Inflammatory macrophage treated with lipopolysaccharide for 4 hours (primary cell): ENCODE measurements at places on chromosomes 12 and 14.

DNA sequence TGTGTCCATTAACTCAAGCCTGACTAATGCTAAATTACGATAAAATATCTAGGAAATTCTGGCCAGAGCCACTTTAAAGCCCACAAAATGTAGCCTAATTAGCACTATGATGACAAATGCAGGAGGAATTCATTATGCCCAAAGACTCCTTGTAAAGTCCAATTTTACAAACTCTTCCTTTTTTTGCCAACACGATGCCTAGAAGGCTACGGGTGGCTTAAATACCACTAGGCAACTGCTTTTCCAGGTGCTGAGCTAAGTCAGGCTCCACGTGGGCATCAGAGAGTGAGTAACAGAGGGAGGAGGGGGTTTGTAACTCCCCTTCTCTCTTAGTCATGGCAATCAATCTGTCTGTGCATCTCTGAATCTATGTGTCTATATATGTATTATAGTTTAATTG, 172.4 kb upstream of the NTF3 start:
- no peak for DNase-seq

DNA sequence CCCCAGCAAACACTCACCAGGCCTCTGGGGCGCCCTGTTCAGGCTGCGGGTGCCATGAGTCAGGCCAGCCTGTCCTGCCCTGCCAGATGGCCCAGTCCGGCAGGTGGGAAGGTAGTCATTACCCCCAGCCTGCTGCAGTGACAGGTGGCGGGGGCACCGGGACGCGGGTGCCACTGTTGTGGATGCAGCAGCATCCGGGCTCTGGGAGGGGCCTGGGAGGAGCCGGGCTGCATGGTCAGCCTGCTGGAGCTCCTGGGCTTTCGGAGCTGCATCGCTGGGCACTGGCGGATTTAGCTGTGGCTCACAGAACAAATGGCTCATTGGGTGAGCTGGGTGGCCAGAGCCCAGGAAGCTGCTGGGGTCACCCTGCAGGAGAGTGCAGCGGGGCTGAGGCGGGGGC, 13.5 kb downstream of the CEP170B start:
- no peak for DNase-seq

- DNase-seq, result no peak
Observed at GRCh38 chr14:101477648-101478047, 83.6 kb upstream of the DIO3 start.

- no peak for DNase-seq
Observed at GRCh38 chr14:88359500-88359899, 26.0 kb upstream of the SPATA7 start.

DNA sequence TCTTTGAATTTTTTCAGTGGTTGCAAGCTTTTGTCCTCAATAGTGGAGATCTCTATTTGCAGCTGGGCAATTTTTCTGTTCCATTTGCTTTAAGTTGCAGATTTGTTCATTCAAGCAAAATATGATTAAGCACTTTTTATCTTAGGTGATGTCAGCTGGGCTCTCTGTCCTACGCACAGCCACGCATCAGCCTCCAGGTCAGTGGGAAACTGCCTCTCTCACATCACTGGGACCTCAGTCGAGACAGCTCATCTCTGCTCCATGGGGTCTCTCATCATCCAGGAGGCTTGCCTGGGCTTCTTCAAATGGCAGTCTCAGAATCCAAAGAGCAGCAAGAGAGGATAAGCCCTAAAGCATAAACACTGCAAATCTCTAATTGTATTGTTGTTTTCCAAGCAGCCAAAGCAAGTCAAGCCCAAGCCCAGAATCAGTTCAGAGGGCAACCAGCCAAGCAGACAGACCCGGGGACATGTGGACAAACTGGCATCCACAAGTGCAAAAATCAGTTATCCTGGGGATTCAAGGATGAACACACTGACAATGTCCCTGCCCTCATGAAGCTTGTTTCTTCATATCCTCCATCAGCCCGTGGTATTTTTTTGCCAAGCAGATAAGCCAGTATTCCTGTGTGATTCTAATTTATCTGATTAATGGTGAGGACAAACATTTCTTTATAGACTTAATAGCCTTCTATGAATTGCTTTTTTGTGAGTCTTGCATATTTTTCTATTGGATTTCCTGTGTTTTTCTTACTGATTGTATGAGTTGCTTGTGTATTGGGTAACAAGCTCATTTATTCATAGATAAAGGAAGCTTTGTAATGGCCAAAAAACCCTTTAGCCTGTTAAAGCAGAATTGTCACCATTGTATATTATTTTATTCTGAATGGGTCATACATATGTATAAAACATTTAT, 262.5 kb downstream of the GXYLT1 start:
- DNase-seq, result no peak

DNA sequence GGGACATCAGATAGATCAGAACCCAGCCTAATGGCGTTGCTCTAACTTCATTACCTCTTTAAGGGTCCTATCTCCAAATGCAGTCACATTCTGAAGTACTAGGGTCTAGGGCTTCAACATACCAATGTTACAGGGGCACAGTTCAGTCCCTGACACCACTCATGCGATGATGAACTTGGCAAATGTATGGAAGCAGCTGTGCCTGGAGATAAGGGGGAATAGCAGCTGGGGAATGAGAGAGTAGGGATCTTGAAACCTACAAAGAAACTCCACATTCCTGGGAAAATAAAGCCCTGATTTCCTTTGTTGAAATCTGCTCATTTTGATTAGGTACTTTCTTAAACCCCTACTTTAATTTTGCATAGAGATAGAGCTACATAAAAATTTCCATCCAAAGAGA, 20.5 kb upstream of the TMCC3 start:
- no peak for DNase-seq

DNA sequence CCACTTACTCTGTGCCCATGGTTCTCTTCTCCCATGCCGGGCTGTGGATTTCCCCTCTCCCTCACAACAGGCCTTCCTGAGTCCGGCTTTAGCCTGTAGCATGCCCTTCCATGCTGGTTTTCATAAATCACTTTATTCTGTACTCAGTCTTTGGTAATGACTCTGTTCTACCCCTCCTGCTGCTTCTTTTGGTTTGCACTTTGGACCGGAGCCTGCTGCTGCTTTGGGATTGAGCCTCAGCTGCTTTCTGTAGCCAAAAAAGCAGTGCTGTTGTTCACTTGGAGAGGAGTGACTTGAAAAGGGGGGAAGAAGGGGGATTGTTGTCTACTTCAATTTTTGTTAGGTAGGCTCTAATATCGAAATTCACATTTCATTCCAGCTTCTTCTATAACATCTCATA, 8.5 kb upstream of the SLC6A13 start:
- no peak for DNase-seq
